Inflammatory macrophage treated with lipopolysaccharide for 4 hours (primary cell): ENCODE measurements at places on chromosomes 16 and 17.

GRCh38 chr17:35774499-35774898 lies 13.8 kb downstream of the C17orf50 start:
- no peak for DNase-seq

- DNase-seq: peak; percentile 42
Measured at GRCh38 chr17:17605729-17606088, 14.2 kb upstream of the PEMT start.

GRCh38 chr16:66399930-66400329 lies 27.2 kb upstream of the BEAN1 start:
- DNase-seq: no peak

- DNase-seq: no peak
Measured at GRCh38 chr17:55722742-55723487, at the start of gene TMEM100. Gene TMEM100, minus strand, starts transcription at chr17:55722864. Its CDS starts 1,794 bp downstream, at chr17:55721070.

DNA sequence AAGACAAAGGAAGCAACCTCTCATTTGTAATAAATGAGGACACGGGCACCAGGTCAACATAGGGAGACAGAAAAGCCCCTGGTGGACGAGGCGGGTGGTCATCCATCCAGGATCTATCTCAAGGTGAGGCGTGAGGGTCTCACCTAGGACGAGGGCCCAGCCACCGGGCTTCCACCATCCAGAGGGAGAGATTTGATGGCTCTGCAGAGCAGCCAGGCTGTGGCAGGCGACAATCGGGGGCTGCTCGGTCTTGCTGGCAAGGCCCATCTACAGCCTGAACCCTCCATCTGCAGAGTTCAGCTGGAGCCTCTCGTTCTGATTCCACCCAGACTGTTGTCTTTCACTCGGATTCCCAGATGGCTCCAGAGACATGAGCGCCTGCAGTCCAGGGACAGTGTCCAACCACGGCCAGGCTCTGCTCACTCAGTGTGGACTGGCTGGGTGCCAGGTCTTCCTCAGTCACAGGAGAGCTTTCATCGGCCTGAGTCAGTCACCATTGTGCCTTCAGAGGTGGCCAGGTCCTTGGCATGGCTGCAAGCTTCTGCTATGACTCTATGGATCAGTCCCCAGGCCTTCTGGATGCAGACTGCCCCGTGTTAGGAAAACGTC lies 5.9 kb downstream of the LITAFD start:
- DNase-seq: no peak

DNA sequence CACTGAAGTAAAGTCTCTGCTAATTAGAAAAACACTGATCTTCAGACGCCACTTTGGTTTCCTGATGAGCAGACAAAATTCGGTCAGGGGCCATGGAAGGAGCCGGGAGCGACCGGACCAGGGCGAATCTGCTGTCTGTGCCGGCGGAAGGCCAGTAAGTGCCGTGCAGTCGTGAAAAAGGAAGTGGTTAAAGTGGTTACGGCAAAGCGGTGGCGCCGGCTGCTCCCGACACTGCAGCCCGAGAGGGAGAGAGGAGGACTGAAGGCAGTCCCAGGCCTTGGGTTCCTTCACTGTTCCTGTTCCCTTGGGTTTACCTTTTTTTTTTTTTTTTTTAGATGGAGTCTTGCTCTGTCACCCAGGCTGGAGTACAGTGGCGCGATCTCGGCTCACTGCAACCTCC lies 17.3 kb upstream of the HEXD start:
- DNase-seq: peak; percentile 74

GRCh38 chr16:60363566-60363965 lies 1629.5 kb upstream of the GOT2 start:
- no peak for DNase-seq

GRCh38 chr16:68115851-68116250 lies 30.7 kb downstream of the NFATC3 start:
- DNase-seq: no peak

GRCh38 chr17:10071141-10071540 lies 127.3 kb downstream of the GAS7 start:
- DNase-seq: no peak

DNA sequence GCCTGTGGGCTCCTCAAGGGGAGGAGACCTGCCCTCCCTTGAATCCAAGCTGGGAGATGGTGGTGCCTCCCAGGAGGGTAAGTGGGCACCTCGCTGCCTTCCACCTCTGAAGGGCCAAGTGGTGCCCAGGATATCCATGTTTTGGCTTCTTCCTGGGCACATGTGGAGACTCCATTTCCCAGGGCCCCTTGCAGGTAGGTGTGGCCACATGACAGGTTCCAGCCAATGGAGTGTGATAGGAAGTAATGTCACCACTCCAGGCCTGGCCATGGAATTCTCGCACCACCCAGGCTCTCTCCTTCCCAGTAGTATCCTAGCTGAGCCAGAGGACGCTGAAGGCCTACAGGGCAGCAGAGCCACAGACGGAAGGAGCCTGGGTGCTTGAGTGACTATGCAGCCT lies 17.6 kb upstream of the PEMT start:
- no peak for DNase-seq
